ENCODE measurements at places on chromosomes 12 and 14.
A peak's percentile ranks its signal among the peaks of the same experiment; 100 is the strongest.

GRCh38 chr14:78356391-78356790, 186.2 kb downstream of the NRXN3 start:
- DNase-seq = no peak

DNA sequence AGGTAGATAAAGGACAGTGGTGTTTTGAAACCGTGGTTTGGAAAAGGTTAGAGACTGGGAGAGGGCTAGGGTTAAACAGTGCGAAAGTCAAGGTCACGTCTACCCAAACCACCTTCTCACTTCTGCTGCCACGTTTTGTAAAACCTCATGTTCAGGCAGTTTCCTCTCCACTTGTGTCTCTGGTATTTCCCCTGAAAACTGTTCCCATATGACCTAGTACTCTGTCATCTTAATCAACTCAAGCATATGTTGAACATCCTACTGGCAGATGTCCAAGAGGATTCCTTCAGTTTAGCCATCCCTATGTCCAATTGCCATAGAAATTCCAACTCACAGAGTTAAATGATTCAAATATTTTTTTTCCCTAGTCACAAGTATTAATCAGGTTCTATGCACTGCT, 17.4 kb downstream of the CLEC4C start:
- no peak for DNase-seq

- DNase-seq = no peak
Observed at GRCh38 chr12:8698879-8699278, 1.1 kb downstream of the RIMKLB start.

DNA sequence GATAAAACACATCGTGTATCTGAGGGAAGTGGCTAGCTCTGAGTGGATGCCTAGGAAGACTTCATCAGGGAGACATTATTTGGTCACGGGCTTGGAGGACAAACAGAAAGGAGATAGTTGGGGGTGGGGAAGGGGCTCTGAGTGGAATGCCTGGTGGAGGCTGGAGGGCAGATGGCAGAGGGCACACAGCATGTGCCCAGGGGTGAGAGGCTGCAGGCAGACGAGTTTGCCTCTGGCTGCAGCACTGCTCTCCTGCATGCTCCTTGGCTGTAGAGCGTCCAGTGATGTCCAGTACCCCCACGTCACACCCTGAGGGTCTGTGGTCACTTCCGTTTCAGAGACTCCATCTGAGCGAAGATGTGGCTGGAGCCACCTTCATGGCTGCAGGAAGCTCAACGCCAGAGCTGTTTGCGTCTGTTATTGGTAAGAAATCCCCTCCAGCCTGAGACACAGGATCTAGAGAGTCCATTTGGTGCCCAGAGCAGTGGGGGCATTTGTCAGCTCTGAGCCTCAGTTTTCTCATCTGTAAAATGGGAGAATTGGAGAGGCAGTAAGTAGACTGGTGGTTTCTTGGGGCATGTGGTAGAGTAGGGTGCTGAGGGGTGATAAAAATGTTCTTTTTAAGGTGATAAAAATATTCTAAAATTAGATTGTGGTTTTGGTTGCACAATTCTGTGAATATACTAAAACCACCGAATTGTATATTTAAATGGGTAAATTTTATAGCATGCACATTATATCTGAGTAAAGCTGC, 71.7 kb upstream of the RIN3 start:
- DNase-seq = no peak

DNA sequence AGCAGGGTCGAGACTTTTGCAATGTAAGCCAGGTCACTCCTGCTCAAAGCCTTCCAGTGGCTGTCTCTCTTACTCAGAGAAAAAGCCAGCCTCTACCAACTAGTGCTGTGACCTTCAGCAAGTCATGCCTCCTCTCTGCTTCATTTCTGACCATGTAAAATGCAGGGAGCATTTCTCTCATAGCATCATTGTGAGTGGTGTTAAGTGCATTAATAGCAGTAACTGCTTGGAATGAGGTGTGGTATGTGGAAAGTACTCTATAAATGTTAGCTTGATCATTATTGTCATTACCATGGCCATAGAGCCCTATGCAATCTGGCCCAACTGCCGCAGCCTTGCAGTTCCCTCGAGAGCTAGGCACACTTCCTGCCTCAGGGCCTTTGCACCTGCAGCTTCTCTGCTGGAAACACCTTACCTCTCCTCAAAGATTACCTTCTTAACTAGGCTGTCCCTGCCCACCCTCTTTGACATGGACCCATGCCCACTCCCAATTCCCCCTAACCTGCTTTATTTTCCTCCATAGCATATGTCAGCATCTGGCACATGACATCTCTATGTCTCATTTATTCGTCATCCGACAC, 10.9 kb downstream of the PLEKHD1 start:
- DNase-seq = no peak

DNA sequence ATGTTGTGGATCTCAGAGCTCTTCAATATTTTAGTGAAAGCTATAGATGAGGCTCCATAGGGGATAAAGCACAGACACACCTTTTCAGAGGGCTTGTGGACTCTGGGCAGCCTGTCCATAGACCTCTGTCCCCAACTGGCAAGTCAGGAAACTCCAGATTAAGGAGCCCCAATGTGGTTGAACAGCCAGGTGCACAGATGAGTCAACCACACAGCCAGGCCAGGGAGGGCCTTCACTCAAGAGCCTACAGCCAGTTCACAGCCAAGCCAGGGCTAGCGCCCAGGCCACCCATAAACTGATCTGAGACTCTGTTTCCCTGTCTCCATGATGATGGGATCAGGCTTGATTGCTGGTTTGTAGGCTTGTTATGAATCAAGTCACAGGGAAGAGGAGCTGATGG, 1.0 kb upstream of the BDKRB2 start:
- DNase-seq = no peak

GRCh38 chr12:76113800-76114757, 29.6 kb upstream of the NAP1L1 start:
- DNase-seq = no peak

GRCh38 chr12:107411792-107412535, 273.6 kb upstream of the PWP1 start:
- no peak for DNase-seq

- no peak for DNase-seq
Observed at GRCh38 chr12:41621291-41621690, 433.2 kb downstream of the PDZRN4 start.

DNA sequence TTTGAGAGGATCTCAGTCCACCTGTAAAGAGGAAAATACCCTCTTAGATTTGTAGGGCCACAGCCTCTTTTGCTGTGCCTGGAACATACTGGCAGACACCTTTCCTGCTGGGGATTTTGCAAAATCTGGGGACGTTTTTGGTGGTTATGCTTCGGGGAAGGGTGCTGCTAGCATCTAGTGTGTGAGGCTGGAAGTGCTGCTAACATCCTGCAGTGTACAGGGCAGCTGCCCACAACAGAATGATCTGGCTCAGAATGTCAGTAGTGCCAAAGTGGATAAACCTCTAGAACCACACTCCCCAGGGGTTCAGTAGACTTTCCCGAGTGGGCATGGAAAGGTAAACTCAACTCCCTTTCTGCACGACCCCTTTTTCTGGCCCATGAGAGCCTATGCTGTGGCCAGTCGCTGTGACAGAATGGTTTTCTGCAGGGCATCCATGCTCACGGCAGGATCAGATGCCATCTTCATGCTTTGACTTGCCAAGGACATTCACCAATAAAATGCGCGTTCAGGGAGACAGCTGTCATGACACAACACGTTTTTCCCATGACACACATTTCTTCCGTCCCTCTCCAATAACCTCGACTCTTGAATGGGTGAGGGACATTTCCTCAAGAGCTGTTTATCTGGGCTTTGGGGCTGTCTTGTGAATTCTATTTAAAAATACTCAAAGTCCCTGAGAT, 240.9 kb downstream of the RGS6 start:
- no peak for DNase-seq

DNA sequence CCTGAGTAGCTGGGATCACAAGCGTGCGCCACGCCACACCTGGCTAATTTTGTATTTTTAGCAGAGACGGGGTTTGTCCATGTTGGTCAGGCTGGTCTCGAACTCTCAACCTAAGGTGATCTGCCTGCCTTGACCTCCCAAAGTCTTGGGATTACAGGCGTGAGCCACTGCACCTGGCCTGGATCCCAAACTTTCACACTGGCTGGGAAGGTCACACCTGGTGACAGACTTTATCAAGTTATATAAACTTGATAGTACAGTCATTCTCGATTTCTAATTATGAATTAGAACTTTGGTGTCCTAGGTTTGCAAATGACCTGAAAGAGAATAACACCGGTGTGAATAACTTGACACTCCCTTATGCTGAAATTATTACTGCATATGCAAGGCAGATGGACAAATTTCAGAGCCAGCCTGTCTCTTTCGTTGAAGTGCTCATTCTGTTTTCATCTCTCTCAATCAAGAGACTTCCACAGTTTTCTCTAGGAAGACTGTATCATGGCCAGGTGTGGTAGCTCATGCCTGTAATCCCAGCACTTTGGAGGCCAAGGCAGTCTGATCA, 5.9 kb downstream of the PLBD1 start:
- DNase-seq = no peak

DNA sequence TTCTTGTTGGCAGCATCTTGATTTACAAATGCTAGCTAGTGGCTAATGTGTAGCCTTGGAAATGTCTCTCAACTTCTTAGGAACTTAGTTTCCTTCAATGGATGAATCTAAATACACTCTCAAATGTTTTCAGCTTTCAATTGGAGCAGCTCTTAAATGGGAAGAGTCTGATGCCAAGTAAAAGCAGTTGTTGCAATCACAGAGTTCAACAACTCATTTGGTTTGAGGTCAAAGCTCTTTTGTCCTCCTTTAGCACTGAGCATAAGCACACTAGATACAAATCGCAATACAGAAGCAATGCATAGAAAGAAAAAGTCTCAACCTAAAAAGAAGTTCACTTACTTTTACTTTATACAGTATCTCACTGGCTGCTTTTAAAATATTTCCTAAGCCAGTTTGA, 986.1 kb upstream of the FLRT2 start:
- DNase-seq = no peak

GRCh38 chr12:68170726-68171125, 11.2 kb upstream of the IFNG start:
- DNase-seq = no peak

DNA sequence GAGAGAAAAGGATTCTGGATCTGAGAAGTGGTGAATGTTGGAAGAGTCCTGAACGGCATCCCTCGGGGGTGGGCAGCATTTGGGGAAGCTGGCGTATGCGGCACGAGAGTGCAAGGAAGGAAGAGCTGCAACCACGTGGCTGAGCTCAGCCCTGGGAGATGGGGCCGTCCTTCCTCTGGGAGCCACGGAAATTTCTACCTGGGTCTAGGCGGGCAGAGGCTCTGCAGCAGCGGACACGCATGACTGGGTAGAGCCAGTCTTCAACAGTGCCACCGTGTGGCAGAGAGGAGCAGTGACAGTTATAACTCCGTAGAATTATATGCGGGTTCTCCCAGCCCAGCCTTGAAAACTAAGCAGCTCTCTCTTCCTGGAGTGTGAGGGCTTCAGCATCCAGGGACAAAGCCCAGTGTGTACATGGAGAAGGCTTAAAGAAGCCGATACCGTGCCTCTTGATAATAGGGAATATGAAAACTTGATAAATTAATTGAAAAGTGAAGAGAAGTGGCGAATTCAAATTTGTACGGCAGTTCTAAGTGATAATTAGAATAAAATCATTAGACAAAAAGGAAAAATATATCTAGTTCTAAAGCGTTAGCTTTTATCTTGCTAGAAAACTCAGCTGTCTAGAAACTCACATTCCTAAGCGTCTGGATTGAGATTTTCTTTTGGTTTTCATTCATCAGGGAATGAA, 82.9 kb upstream of the STXBP6 start:
- peak; percentile 42 for DNase-seq

GRCh38 chr12:82008251-82008650, 249.1 kb upstream of the PPFIA2 start:
- DNase-seq = no peak

DNA sequence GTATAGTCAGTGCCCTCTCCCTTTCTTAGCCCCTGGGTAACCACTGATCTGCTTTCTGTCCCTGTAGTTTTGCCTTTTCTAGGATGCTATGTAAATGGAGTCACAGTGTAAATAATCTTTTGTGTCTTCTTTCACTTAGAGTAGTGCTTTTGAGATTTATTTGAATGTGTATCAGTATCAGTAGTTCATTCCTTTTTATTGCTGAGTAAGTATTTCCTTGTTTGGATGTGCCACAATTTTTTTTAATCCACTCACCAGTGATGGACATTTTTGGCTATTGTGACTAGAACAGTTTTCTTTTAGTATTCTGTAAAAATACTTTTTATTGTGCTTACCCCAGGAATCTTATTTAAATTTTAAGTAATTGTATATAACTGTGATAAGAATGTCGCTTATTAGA, 3.4 kb downstream of the MARK3 start:
- DNase-seq = no peak

- no peak for DNase-seq
Observed at GRCh38 chr12:88035907-88036289, 6.7 kb upstream of the C12orf50 start.

- DNase-seq = no peak
Observed at GRCh38 chr12:122183588-122183940, 641 bp downstream of the LRRC43 start.

DNA sequence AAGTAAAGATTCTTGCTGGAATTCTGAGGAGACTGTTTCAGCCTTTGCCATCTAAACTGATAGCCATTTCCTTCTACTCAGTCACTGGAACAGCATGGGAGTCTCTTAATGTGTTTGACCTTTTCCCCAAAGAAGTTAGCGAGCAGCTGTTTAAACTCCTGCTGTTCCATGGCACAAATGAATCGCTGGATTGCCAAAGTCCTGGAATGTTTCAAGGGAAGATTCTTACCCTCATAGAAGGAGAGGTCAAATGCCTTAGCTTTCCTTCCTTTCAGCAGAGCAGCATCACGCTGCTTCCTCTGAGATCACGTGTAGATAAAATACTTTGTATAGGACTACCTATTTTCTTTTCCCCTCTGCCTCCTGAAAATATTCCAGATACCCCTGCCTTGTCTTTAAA, 10.5 kb upstream of the NR2C1 start:
- DNase-seq = no peak

DNA sequence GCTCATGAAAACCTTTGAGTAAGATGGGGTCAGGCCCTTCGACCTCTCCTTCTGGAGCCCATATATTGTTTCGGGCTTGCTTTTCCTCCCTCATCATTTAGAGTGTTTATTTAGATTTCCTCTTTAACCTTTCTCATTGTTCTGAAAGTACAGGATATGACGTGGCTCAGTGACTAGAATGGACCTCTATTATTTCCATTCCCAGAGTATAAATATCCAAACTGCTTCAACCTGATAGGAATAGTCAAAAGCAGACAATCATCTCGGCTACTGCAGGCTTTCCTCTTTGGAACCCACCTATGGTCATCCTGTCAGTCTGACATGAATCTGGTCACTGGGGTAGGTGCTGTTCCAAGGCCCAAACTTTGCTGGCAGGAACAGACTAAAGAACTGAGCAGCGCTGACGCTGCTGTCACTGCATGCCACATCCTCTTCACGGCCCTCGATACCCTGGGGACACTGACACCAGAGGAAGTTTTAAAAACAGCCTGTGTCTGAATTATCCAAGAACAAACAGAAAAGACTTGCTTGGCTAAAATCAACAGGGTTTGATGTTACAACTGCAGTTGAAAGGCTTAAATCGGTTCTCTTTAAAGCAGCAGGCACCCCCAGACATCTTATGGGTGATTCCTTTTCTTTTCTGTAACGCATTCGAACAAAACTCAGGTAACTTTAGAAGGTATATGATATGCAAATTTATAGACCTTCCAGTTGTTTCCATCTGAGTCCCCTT, 5.0 kb upstream of the DDX47 start:
- no peak for DNase-seq

All from tibial artery (tissue), 4 donors.